ENCODE measurements at places on chromosomes 6 and 20.

GRCh38 chr6:39932386-39932910 is 1.8 kb downstream of the MOCS1 start:
- no peak for DNase-seq

- no peak for DNase-seq
Measured at GRCh38 chr6:125232466-125232865, 69.3 kb downstream of the HDDC2 start.

GRCh38 chr6:38783443-38784228 is 68.5 kb downstream of the DNAH8 start:
- no peak for DNase-seq

DNA sequence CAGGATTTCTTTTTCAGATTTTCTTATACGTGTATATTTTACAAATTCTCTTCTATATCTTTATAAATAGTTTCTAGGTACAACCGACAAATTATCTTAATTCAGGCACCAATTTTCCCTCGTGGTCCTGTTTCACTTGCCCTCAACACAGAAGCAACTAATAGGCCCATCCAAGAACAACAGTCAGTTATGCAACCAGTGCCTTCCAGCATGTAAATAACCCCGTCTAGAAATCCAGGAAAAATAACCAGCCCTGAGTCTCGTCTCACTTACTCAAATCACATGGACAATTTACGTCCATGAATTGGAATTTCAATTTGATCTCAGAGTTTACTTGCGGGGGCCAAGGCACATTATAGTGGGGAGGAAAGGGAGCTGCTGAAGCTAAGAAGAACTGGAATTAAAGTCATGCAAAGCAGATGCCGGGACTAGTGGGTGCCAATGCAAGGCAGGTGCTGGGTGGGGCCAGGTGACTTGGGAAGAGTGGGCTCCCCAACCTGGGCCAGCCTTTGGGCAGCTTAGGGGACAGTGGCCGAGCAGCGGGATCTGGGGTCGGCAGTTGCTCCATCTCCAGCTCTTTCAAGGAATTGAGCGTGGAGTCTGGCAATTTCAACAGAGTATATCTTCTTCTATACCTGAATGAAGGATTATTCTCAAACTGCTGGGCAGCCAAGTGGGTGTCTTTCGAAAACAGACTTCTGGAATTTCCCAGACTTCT is 121.7 kb downstream of the EDN3 start:
- no peak for DNase-seq

DNA sequence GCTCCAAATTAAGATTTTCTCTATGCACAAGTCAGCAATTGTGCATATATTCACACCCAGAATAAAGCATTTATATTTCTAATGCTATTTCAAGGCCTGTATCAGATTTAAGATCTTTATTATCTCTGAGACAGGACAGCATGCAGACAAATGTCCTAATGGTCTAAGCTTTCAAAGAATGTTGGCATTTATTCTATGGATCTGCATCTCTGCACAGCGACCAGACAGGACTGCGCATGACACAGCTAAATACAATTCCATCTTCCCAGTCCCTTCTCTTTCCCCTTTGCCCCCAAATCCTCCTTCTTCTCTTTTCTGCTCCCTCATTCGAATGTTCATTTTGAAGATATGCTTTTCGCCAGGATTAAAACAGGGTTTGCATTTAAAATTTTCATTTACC is 478.5 kb downstream of the PKHD1 start:
- DNase-seq: no peak

GRCh38 chr6:125124049-125124669 is 29.4 kb upstream of the TPD52L1 start:
- no peak for DNase-seq

DNA sequence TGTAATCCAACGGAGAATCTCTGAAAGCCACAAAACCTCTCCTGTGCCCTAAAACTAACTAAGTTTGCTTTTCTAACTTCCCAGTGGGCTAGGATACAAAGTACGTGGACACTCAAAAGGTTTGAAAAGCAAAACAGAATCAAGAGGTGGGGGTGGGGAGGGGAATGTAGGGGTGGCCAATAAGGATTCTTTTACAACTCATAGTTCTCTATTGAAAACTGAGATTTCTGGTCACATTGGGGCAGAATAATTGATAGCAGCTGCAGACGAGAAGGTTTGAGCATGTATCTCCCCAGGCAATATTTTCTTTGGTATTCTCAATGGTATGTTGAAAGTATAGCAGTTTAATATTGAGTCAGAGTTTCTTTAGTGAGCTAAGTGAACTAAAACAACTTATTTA is 376.7 kb upstream of the CITED2 start:
- DNase-seq: no peak

DNA sequence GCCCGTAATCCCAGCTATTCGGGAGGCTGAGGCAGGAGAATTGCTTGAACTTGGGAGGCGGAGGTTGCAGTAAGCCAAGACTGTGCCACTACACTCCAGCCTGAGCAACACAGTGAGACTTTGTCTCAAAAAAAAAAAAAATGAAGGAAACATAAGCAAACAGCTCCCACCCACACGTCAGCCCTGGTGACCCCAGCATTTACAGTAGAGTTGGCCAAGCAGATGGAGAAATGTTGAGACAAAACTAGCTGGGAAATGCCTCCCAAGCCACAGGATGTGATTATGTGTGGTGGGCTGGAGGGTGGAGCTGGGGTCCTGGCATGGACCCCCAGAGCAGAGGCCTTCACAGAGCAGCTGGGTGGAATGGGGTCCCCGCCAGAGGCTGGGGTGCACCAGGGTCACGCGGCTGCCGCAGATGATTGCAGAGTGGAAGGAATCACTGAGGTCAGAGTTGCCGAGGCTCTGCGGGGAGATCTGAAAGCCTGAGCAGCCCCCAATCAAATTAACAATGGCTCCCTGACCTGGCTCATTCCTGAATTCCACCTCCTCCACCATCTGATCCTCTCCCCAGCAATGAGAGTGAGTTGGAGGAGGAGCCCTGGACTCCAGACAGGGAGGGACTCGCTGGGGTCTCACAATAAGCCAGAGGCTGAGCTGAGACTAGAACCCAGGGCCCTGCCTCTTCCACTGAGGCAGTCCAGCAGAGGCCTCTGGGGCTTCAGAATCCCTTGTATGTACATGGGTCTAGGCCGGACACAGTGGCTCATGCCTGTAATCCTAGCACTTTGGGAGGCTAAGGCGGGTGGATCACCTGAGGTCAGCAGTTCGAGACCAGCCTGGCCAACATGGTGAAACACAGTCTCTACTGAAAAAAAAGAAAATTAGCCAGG is 34.7 kb upstream of the TGM2 start:
- DNase-seq: no peak

DNA sequence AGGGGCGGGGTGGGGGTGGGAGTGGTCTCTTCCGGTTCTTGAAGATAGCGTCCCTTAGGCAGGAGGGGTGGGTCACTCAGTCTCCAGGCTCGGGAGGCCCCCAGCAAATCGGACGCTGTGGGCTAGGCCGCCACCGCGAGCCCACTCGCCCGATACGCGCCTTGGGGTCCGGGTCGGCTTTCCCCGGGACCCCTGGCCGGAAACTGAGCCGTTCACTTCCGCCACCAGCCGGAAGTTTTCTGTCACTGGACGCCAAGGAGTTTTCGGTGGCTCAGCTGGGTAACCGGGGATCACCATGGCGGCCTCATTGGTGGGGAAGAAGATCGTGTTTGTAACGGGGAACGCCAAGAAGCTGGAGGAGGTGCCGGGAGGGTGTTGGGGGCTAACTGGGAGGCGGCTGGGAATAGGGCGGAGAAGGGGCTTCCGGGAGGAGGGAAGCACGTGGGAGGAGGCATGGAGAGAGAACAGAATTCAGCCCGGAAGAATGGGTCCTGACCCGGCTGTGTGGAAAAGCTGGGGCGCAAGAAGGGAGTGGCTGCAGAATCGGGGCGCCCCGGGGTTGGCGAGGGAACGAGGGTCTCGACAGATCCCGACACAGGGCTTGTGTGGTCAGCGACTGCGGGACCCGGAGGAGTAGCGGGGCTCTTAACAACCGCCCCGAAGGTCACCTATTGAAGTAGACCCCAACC is at the start of gene ITPA:
Gene ITPA (plus strand): TSS at position 242 of the 689 bp plus-strand sequence. CDS start 54 bp downstream, at position 296.
- DNase-seq: peak; percentile 48

DNA sequence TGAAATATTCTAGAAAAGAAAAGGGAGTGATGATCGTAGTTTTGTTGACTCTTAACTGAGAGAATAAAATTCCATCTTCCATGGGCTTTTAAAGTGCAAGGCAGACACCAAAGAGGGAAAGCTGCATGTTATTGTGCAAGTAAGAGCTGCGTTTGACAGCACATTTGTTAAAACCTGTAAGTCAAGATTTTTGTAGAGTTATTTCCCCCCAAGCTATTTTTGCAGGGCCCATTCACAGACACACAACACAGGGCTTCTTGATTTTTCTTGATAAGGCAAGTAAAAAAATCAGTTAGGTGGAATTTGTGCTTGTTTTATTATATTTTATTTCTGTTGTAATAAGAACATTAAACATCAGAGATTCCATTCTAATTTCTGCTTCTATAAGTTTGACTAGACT is 13.8 kb downstream of the CFAP206 start:
- DNase-seq: no peak

DNA sequence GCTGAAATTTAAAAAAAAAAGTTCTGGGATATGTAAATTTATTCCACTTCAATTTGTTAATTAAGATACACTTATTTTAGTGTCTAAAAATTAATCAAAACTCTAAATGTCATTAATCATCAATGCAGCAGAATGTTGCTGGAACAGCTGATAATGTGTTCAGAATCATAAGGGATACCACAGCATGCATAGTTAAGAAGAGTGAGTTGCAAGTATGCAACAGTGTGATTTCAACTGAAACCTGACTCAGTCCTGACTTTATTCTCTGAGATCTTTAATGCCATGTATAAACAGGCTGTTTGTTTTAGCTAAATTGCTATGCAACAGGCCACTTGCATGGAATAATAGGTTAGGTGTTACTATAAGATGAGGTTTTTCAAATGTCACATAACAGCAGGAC is 1.4 kb downstream of the GRIK2 start:
- no peak for DNase-seq

- no peak for DNase-seq
Measured at GRCh38 chr6:7726416-7727085, 652 bp downstream of the BMP6 start.

DNA sequence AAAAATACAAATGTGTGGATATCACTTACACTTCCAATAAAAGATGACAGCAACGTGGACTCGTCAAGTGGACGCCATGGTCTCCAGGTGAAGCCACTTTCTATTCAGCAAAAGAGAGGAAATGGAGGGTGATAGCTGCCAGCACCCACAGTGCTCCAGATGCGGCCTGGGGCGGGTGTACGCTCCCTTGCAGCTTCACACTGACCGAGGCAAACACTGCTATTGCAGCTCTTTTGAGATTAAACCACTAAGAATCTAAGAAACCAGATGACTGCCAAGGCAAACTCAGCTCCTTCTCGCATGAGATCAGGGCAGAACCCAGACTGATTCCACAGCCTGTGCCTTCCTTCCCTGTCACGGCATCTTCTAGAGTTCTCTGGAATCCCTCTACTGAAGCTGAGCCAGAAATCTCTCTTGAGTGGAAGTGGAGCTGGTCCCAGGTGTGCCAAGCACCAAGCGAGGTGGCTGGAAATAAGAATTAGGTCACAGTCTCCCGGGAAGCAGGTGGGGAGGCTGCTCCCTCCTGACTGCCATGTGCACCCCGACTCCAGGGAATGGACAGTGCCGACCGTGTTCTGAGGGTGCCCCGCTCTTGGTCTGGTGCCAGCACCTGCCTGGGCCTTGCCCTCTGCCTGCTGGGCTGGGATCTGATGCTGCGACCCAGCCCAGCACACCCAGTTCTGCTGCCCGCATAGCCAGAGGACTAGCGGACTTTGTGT is 90.1 kb upstream of the AFDN start:
- DNase-seq: no peak

GRCh38 chr20:19212469-19212815 is at the start of gene SLC24A3:
Gene SLC24A3 (plus strand): TSS chr20:19212642.
- DNase-seq: no peak

DNA sequence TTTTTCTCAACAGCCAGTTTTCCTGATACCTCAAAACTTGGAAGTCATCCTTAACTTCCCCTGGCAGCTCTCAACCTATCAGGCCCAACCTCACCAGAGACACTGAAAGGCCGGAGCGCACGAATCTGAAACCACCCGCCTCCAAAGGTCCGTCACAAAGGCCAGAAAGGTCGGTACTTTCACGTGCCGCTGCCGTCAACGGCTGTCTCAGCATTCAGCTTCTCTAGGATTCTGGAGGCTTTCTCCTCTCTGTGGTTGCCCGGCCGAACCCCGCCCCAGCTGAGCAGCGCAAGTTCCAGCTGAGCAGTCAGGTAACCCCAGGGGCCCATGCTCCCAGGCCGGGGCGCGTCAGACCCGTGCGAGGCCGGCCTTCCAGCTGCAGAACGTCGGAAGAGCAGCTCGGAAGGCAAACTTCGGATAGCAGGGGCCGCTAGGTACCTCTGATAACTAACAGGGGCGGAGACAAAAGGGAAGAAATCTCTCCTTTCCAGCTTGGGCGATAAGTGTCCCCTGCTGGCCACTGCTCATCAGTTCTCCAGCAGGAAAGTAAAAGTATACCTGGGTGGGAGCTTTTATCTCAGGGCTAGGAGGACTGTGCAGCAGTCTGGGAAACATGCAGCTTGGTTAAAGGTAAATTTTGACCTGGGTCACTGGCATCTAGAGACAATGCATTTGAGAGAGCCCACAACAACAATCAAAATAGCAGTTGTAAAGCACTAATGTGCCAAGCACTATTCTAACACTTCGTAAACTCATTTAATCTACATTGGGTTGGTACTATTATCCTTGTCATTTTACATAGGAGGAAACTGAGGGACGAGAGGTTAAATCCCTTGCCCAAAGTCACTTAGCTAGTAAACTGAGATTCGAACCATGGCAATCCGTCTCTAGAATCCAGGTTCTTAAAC is 16.1 kb downstream of the ZSCAN12 start:
- peak; percentile 68 for DNase-seq

- DNase-seq: no peak
Measured at GRCh38 chr6:113047932-113048331, 700.8 kb downstream of the RFPL4B start.

DNA sequence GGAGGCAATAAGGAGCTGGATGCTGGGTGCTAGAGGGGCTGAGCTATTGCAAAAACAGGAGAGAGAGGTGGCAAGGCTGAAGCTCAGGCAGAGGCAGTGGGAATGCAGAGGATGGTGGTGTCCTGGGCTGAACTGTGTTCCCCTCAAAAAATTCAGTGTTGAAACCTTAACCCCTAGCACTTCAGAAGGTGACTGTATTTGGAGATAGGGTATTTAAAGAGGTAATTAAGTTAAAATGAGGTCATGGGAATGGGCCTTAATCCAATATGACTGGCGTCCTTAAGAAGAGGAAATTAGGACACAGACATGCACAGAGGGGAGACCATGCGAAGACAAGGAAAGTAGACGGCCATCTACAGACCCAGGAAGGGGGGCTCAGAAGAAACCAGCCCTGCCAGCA is 11.5 kb upstream of the MMP9 start:
- DNase-seq: no peak
